Stimulated activated CD4-positive, alpha-beta T cell treated with anti-CD3 and anti-CD28 coated beads, Interleukin-2, amount 100 ng/mL, for 4 hours (primary cell): ENCODE measurements at places on chromosomes 3 and 15.

DNA sequence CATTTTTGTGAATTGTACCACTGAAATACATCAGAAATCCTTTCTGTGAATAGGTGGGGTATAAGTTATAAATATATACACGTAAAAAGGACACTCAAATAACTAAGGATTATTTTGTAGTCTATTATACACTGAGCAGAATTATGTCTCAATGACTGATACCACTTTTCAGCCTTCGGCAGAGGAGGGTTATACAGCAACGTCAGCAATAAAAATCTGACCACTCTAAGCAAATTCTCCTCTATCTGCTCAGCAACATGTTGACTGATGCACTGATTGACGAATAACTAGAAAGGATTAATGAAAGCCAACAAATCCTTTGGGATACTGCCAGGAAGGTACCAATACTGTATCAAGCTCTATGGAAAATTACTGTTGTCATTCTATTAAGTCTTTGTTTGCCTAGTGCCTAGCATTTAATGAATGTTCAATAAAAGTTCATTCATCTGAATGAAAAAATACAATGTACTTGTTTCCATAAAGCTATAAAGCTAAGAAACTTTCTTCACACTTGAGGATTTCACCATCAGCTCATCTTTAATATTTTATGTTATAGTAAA, 5.2 kb downstream of the ARPP19 start:
- no peak for DNase-seq

DNA sequence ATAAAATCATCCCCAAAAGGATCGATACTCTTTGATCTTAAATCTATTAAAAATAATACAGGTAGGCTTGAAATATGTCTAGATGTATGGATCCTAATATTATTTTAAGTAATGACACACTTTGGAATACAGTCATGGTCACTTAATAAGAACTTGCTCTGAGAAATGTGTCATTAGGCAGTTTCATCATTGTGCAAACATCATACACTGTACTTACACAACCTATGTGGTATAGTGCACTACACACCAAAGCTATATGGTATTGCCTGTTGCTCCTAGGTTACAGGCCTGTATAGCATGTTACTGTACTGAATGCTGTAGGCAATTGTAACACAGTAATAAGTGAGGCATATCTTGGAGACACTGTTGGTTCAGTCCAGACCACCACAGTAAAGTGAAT, 307.1 kb downstream of the RAP2B start:
- DNase-seq: no peak

DNA sequence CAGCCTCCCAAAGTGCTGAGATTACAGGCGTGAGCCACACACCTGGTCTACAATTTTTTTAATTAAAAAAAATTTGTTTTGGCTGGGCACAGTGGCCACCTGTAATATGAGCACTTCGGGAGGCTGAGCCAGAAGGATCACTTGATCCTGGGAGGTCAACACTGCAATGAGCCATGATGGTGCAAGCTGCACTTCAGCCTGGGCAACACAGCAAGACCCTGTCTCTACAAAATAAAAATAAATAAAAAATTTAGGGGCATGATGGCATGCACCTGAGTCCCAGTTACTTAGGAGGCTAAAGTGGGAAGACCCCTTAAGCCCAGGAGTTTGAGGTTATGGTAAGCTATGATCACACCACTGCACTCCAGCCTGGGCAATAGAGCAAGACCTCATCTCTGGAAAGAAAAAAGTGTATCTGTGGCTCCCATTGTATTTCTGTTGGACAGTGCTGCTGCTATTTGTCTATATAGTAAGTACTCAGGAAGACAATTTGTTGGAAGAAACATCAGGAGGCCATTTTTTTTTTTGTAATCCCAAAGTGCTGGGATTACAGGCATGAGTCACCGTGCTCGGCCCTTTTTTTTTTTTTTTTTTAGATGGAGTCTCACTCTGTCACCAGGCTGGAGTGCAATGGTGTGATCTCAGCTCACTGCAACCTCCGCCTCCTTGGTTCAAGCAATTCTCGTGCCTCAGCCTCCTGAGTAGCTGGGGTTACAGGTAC, 27.5 kb upstream of the SH3BP5 start:
- DNase-seq: no peak

DNA sequence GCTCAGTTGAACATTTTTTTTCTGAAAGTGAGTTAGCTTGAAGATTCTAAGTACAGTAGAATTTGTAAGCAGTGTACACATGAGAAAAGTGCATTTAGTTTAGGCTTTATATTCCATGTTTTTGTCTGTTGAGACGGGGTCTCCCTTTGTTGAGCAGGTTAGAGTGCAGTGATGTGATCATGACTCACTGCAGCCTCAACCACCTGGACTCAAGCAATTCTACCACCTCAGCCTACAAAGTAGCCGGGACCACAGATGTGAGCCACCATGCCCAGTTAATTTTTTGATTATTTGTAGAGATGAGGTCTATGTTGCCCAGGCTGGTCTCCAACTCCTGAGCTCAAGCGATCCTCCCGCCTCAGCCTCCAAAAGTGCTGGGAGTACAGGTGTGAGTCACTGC, 5.3 kb upstream of the CSNK1G1 start:
- DNase-seq: no peak

- no peak for DNase-seq
Measured at GRCh38 chr3:134590766-134591165, 60.1 kb downstream of the KY start.

DNA sequence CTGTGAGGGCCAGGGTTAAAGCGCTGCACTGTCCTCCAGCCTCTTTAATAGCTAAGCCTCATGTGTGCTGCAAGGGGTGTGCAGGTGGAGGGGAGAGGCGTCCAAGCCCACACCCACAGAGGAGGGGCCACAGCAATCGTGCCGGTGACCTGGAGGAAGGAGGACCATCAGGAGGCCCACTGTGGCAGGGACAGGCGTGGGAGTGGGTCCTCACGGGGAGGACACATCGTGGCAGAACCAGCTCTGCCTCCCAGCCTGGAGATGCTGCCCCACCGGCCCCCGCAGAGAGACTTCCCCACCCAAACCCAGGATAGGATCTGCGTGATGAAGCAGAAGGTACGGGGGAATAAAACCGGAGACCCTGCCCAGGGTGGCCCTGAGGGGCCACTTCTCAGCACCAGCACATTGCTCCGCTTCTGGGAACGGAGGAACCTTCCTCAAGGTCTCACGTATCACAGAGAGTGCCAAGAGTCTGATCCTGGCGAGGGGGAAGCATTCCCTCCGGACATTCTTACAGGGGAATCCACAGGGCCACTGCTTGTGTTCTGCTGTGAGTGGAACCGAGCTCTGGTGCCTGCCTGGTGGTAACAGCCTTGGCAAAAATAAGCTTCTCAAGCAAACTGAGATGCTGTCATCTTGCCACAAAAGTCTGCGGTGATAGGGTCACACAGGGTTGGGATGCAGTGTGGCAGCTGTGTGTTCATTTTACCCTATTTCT, 199.8 kb downstream of the XXYLT1 start:
- DNase-seq: no peak
